ENCODE measurements at places on chromosomes 3 and 15.

DNA sequence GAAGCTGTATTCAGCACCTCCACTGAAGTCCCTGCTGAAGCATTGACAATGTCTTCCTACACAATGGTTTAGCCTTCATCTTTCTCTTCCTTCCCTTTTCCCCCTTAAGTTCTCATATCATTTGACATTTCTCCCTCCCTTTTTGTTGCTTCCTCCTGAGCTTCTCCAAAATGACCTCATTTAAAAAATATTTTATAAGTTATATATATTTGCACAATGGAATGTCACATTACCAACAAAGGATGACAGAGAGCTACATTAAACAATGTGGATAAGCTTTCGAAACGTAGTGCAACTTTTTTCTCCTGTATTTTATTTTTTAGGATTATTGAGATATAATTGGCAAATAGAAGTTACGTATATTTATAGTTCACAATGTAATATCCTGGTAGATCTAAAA lies 13.2 kb upstream of the DLG1 start:
- no peak for DNase-seq

GRCh38 chr3:144085964-144086363 lies 114.3 kb downstream of the DIPK2A start:
- no peak for DNase-seq

DNA sequence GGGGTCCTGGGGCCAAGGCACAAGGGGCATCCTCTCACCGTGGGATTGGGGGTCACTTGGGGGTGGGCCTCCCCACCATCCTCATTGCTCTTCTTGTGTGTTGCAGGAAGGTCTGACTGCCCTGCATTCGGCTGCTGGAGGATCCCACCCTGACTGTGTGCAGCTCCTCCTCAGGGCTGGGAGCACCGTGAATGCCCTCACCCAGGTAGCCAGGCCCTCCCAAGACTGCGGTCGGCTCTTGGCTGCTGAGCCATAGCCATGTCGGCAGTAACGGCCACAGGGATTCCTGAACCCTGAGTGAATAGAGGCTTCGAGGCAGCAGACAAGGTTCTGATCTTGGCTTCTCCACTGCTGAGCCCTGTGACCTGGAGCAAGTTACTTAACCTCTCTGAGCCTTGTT lies 19.7 kb downstream of the ANKDD1A start:
- DNase-seq: no peak

DNA sequence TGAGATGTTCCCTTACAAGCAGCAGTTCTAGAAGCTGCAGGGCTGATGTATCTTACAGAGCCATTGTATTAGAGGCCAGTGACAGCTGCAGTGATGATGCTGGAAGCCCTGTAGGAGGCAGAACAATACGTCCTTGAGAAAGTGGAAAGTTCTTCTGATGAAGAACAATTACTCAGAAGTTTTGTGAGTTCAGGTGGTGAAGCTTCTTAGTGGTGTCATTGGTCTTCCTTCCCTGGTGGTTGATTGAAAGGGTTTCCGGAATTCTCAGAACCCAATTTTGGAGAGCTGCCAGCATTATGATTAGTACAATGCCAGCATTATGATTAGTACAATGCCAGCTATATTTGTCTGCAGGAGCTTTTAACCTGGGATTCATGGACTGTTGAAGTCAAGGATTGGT lies 356.4 kb downstream of the MFSD1 start:
- peak; percentile 30 for DNase-seq

- DNase-seq: no peak
These were observed 69.8 kb upstream of the SLC4A7 start for GRCh38 chr3:27553886-27554540.
